Frontal cortex (tissue), 4 donors: ENCODE measurements at places on chromosomes 11 and 22. TPM values are rescaled to one million over a fixed set of nuclear protein-coding genes. Genes with fewer than 3 reads are reported as not detected.

Gene CD248
- 1.2 TPM for total RNA-seq

Gene TRIM66
- 2.9 TPM for total RNA-seq

Gene OR10A2
- not detected for total RNA-seq

Gene CAT
- 55.0 TPM for total RNA-seq

Gene CNGA4
- total RNA-seq = 0.41 TPM

Gene ZNF215
- 5.3 TPM for total RNA-seq

Gene POU2AF3
- 0.41 TPM for total RNA-seq

Gene ASPHD2
- 14.3 TPM for total RNA-seq

Gene TPST2
- total RNA-seq = 6.1 TPM

Gene TEX54
- not detected for total RNA-seq

Gene LMNTD2
- not detected for total RNA-seq

Gene AGBL2
- 0.41 TPM for total RNA-seq

Gene OR2AG2
- 0.41 TPM for total RNA-seq

Gene SEPTIN5
- 132 TPM for total RNA-seq

Gene CDC42EP2
- 6.1 TPM for total RNA-seq

Gene NOX4
- total RNA-seq = 11.8 TPM

Gene NCAM1
- total RNA-seq = 515 TPM

Gene TBX10
- total RNA-seq = not detected

Gene CSKMT
- 10.2 TPM for total RNA-seq

Gene USP35
- 12.2 TPM for total RNA-seq

Gene UPK3A
- not detected for total RNA-seq

Gene CTSW
- total RNA-seq = not detected

Gene OR5AN1
- not detected for total RNA-seq

Gene RAB3IL1
- total RNA-seq = 1.6 TPM

Gene MS4A12
- not detected for total RNA-seq

Gene CTTN
- 91.7 TPM for total RNA-seq

Gene ANO1
- total RNA-seq = 0.41 TPM

Gene DDI1
- total RNA-seq = not detected

Gene TIMP3
- 12.2 TPM for total RNA-seq

Gene GLB1L3
- 0.41 TPM for total RNA-seq

Gene CAPN1
- total RNA-seq = 48.5 TPM

Gene GGTLC2
- not detected for total RNA-seq

Gene CYP2D6
- total RNA-seq = 2.0 TPM

Gene TREH
- total RNA-seq = not detected

Gene OR51E1
- 0.41 TPM for total RNA-seq

Gene CRYAB
- total RNA-seq = 6.5 TPM

Gene PLAAT5
- total RNA-seq = 2.4 TPM

Gene CPT1B
- 5.7 TPM for total RNA-seq

Gene PHLDB1
- 53.8 TPM for total RNA-seq

Gene HEPN1
- total RNA-seq = not detected

Gene JHY
- total RNA-seq = 10.6 TPM

Gene OR8G5
- not detected for total RNA-seq
